ENCODE measurements at places on chromosomes 7 and 10. TPM values are rescaled to one million over a fixed set of nuclear protein-coding genes. Genes with fewer than 3 reads are reported as not detected.

Gene PAPOLB
- total RNA-seq = not detected

Gene NKX2-3
- total RNA-seq = 0.15 TPM

Gene PRRT4
- 0.77 TPM for total RNA-seq

Gene KNDC1
- 2.6 TPM for total RNA-seq

- DNase-seq = peak; percentile 76
Measured at GRCh38 chr10:3776796-3777571, 8.0 kb downstream of the KLF6 start.

DNA sequence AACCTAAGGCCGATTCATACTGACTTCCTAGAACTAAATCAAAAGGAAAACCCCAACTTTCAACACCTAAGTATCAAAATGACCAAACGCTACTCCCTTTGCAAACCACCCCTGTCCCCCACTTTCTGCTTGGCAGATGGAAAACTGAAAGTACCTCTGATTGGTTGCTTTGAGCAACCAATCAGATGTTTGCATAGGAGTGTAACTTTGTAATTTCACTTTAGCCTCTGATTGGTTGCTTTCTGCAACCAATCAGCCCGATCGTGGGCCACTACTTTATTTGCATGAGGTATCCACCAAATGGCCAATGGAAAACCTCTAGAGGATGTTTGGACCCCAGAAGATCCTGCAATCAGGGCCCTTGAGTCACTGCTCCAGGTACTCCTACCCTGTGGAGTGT lies 12.3 kb upstream of the SNX10 start:
- DNase-seq = no peak

- DNase-seq = peak; percentile 22
Measured at GRCh38 chr7:106947244-106947728, 82.2 kb downstream of the PIK3CG start.

DNA sequence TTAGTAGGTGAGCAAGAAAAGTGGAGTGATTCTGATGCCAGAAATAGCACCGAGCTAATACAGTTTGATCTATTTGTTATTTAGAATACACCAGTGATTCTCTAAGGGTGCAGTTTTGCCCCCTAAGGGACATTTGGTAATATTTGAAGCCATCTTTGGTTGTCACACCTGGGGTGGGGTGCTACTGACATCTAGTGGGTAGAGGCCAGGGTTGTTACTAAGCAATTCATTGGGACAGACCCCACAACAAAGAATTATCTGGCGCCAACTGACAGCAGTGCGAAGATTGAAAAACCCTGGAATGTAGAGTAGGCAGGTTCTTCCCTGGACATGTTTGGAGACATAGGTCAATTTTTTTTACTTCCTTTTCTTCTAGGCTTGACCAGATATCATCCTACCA lies 14.6 kb downstream of the PALS2 start:
- DNase-seq = no peak

DNA sequence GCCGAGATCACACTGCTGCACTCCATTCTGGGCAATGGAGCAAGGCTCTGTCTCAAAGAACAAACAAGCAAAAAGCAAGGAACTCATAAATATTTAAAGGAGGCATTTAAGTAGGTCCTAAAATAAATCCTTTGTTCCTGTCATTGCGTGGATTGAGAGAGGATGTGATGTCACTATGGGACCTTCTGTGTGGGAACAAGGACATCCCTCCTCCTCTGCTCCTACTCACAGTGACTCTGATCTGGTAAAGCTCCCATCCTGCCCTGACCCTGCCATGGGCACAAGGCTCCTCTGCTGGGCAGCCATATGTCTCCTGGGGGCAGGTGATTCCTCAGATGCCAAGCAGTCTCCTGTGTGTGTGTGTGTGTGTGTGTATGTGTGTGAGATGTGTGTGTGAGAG lies 74.1 kb upstream of the PRSS58 start:
- DNase-seq = no peak

GRCh38 chr10:99521765-99522469 lies 10.8 kb upstream of the NKX2-3 start:
- no peak for DNase-seq

DNA sequence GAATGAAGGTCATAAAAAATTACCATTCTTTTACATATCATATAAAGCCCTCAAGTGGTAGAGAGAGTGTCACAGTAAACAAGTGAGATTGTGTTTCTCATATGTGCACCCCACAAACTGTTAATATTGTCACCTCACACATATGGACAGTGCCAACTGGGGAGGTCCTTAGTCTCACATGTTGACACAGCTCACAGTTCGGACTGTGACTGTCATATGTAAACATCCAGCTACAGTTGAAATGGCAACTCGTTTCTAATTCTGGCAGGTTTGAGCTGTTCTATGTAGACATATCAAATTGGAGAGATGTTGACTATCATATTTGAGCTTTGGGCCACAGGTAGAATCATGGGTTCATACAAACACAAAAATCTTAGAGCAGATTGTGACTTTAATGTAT lies 39.4 kb upstream of the ZNF107 start:
- no peak for DNase-seq

GRCh38 chr7:94049615-94050014 lies 45.5 kb upstream of the BET1 start:
- no peak for DNase-seq

DNA sequence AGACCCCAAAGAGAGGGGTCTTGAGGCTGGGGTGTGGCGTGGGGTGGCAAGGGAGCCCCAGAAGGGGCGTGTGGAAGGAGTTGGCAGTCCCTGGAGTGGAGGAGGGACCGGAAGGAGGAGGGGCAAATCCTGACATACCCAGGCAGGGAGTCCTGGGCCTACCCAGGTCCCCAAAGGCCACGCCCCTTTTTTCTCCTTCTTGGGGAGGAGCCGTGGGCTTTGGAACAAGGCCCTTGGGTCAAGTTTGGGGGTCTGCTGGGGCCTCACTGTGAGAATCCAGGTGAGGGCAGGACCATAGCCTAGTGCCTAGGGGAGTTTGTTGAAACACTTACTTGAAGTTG lies 1.2 kb upstream of the SMARCD3 start:
- no peak for DNase-seq

GRCh38 chr7:124171068-124171467 lies 138.2 kb upstream of the TMEM229A start:
- DNase-seq = no peak

DNA sequence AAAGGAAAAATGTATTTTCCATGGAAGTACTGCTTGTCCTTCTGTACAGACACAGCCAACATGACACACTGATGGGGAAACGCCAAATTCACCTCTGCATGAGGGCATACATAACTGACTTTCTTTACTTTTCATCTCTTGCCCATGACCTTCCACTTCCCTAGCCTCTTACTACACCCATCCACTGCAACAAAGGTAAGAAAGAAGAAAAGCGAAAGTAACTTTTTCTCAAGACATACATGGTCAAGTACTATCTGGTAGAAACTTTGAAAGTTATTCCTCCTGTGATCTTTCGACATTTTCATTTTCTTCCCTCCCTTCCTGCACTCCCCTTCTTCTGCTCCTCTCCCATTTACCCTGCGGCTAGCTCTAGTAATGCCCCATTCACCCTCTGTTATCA lies 130.8 kb downstream of the USP6NL start:
- DNase-seq = no peak

DNA sequence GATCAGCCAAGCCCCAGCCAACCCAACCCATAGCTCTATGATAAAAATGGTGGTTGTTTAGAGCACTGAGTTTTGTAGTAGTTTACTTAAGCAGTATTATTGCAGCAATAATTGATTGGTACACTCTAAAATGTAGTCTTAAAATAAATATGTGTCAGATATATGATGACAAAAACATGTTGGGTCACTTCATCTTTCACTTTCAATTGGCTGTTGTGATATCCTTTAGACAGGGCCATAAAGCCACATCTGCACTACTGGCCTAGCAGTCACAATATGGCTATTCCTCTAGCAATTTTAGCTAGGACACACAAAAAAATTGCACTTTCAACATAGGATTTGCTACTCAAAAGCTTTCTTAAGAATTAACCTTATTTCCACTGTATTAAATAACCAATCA lies 5.9 kb upstream of the CAV1 start:
- DNase-seq = no peak

- no peak for DNase-seq
Measured at GRCh38 chr7:30913821-30914515, 2.3 kb downstream of the AQP1 start.

DNA sequence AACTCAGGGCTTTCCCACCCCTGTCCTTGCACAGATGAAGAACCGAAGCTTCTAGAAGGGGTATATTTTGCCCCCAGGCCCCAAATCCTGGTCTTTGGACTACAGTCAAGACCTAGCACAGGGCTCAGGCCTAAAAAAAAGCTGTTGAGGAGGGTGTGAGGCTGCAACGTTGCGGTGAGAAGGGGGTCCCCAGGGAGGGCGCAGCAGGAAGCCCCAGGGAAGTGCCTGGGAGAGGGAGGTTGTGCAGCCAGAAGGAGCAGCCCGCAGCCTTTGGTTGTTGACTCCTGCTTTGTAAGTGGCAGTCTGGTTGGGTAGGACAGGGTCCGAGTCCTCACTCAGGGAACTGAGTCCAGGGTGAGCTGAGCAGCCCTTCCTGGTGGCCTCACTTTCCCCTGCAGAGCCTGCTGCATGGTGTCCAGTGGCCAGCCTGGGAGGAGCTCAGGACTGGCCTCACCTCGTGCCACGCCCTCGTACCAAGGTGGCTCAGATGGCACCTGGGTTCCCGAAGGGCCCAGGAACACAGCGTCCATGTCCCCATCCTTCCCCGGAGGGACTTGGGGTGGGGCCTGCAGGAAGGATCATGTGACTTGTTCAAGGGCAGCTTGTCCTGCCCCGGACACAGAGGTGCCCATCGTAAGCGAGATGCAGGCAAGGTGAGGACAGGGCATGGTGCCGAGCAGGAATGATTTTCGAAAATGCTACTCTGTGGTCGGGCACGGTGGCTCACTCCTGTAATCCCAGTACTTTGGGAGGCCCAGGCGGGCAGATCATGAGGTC lies 166.4 kb upstream of the TNRC18 start:
- no peak for DNase-seq

DNA sequence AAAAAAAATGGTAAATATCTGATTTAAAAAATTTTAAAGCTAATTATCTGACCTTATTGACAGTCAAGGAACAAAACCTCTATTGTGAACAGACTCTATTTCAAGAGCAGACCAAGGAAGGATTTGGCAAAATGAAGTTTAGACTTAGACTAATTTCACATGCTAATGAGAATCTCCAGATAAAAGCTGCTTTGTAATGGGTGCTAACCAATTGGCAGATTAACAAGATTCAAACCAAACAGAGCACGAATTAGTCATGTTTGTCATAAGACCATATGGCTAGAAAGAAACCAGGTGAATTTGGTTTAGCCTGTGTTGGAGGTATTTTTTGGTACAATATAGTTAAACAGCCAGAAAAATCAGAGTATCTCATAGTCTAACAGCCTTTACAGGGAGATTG lies 429.1 kb upstream of the NFE2L3 start:
- no peak for DNase-seq

DNA sequence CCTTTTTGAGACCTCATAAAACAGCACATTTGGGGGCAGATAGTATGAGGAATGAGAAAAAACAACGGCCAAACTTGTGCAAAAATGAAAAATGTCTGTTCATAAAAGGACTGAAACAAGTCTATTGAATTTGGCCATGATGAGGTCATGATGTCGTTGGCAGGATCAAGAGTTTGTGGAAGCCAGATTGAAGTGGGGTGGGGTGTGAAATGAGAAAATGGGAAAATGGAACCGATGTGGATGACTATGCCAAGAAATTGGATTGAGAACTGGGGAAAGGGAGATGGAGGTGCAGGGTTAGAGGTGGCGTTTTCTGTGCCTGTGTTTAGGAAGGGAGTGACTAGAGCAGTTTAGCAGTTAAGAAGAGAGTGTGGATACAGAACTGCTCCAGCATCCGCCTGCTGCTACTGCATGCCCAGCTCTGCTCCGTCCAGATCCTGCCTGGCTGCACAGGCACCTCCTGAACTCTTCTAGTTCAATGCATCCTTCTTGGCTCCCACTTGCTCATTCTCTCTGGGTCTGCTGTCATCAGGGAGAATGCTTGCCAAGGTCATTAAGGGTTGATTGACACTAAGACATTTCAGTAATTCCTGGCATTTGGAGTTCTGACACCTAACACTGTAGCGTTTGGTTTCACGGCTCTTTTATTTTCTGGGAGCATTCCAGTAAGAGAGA lies 111.9 kb downstream of the GALNT17 start:
- DNase-seq = no peak

DNA sequence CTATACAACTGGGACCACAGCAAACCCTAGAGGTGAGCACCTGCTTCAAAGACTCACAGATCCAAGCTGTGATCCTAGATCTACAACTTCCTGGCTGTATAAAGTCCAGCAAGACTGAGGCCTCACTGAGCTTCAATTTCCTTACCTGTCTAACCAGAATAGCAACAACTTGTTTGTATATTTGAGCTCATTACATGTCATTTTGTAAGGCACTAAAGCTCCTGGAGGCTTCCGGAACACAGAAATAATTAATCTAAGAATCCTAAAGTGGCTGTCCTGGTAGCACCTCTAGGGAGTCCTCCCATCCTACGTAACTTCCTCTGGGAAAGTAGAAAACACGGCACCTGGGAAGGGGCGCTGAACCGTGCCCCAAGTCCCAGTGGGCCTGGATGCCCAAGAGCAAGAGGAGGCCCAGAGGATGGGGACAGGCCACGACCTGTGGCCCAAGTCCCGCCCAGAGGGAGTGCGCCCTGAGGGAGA lies 39.4 kb downstream of the HK1 start:
- no peak for DNase-seq

- no peak for DNase-seq
Measured at GRCh38 chr7:149071641-149072437, 18.7 kb downstream of the ZNF786 start.
